ENCODE measurements at places on chromosomes 13 and 19.

DNA sequence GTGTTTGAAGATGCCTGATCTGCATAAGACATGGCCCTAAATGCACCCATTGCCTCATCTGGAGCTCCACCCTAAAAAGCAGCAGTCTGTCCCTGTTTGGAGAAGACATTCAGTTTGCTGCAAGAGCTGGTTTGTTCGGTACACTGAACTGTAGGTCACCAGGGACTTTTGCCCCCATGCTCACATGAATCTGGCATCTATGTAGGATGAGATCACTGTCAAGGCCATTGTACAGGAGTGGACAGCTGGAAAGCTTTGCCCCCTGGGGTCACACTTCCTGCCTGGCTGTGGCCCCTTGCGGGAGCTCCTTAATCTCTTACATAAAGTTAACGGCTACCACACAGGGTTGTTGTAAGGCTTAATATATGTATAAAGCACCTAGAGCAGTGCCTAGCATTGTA is 73.0 kb downstream of the IPO5 start:
- no peak for DNase-seq

DNA sequence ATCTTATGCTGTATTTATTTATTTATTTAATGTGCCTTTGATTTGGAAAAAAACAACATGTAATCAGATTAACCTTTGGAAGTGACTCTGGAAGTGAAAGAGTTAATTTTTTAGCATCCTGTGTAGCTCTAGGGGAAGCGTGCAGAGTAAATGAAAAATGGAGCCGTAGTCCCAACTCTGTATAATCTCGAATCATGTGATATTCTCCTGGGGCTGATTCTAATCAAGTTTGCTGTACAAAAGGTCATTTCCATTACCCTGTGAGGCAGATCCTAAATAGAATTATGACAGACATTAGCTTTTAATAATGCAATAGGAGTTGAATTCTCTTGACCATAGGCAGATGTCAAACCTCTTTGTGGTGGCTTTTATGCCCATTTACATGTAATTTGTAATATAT is 238.6 kb upstream of the CSNK1A1L start:
- DNase-seq, result no peak

GRCh38 chr13:40665126-40666044 is 1.1 kb downstream of the FOXO1 start:
- DNase-seq, result peak; percentile 22

GRCh38 chr19:21750586-21751128 is 16.7 kb downstream of the ZNF100 start:
- no peak for DNase-seq

GRCh38 chr19:28322491-28322890 is 890.5 kb downstream of the UQCRFS1 start:
- no peak for DNase-seq

DNA sequence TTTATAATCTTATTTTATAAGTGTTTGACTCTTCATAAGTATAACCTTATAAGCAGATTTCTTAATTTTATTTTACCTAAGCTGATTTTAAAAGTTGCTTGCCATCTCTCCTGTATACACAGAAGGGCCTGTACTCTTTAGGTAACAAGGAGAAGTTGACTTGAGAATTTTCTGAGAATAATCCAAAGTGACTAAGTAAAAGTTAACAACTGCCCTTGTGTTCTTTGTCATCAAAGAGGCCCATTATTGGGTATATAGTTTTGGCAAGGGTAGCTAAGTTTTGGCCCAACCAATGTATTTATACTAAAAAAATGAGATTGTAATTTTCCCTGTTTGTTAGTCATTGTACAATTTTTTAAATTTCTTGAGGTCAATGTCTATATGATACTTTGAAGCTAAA is 3.2 kb downstream of the LCP1 start:
- no peak for DNase-seq

DNA sequence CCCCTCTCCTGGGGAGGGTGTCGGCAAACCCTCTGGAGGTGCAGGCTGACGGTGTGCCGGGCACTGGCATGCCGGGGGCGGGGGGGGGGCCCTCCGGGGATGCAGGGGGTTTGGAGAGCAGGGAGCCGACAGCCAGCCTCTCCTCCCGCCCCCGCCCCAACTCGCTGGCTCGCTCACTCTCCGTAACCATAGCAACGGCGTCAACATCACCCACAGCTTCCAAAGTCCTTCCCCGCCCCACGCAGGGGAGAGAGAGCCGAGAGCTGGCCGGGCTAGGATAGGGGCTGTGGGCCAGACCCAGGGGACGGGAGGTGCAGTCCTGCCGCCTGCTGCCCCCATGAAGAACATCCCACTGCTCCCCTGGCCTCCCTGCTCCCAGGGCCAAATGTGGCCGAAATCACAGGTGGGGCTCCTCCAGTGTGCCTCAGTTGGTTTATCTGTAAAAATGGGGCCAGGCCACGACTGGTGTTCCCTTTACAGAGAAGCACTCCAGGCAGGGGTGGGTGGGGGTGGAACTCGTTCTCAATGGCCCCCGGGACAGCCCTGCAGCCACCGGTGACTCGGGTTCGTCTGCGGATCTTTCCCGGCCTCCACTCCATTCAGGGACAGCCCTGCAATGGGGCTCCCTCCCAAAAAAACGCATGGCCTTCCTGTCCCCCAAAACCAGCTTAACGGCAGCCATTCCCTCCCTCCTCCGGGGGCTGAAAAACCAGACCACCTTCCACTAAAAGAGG is 3.2 kb downstream of the KLF16 start:
- DNase-seq, result peak; percentile 73

DNA sequence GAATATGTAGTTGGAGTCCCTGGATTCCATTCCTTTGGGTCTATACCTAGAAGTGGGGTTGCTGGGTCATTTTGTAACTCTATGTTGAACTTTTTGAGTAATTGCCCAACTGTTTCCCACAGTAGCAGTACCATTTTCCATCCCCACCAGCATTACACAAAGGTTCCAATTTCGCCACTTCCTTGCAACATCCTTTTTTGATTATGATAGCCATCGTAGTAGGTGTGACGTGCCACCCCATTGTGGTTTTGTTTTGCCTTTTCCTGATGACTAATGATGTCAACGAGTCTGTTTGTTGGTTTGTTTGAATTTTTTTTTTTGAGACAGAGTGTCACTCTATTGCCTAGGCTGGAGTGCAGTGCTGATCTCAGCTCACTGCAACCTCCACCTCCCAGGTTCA is 3.3 kb upstream of the PEX11G start:
- DNase-seq, result no peak

GRCh38 chr19:45464852-45465441 is 2.8 kb upstream of the FOSB start:
- DNase-seq, result no peak

- no peak for DNase-seq
These were observed 98.7 kb downstream of the COL4A2 start for GRCh38 chr13:110405597-110406450.

- peak; percentile 87 for DNase-seq
These were observed 3.6 kb downstream of the LGALS7 start for GRCh38 chr19:38769635-38770211.

- peak; percentile 73 for DNase-seq
These were observed 1.2 kb downstream of the APLP1 start for GRCh38 chr19:35869327-35870123.

DNA sequence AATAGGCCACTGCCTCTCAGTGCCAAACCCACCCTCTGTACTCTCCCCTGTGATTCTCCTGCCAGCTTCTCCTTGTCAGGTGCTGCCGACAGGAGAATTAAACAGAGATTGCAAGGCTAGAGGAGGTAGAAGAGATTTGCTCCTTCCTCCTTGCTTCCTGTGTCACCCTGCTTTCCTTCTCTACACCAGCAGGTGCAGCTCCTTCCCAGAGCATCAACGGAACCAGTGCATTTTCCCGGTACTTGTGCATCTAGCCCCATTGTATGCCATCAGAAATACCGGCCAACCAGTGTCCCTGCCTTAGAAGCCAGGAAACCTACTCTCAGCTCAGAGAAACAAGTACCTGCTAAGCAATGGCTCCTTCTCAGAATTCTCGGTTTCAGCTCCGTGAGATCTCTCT is 253.2 kb downstream of the SUCLA2 start:
- no peak for DNase-seq

DNA sequence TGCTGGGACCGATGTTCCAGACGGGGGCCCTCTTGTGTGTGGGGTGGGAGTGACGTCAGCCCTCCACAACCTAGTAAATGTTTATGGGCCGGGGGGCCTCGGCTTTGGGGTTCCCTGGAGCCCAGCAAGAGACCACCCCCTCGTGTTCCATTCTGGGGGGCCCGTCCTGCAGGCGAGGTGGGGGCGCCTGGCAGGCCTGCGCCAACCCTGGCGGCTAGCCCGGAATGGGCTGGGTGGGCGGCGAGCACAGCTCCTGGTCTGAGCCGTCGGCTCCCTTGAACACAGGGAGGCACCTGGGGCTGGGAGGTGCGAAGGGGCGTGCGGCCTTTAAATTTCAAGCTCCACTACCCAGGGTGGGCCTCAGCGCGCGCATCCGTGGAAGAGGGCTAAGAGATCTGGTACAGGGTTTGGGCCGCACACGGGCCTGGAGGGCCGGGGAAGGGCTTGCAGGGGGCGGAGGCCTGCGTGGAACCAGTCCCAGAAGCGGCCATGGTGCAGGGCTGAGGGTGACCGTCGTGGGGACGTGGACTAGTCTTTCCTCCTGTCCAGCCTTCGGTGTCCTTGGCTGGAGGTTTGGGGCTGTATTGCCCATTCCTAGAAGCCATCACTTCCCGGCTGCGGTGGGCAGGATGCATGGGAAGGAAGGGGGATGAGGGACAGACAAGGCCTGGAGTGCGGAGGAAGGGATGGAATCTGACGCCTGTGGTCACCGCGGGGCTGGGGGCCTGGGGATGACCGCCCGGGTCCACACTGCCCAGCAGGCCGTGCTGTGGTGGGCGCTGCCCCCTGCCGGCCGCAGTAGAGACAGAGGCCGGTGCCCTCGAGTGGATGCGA is 11.4 kb downstream of the NDUFA11 start:
- peak; percentile 50 for DNase-seq

- DNase-seq, result no peak
These were observed 11.9 kb downstream of the MRPS12 start for GRCh38 chr19:38942471-38943181.

- DNase-seq, result no peak
These were observed 237.6 kb upstream of the IRS2 start for GRCh38 chr13:110023729-110024644.

- no peak for DNase-seq
These were observed 18.5 kb downstream of the PTPRS start for GRCh38 chr19:5321851-5322681.

DNA sequence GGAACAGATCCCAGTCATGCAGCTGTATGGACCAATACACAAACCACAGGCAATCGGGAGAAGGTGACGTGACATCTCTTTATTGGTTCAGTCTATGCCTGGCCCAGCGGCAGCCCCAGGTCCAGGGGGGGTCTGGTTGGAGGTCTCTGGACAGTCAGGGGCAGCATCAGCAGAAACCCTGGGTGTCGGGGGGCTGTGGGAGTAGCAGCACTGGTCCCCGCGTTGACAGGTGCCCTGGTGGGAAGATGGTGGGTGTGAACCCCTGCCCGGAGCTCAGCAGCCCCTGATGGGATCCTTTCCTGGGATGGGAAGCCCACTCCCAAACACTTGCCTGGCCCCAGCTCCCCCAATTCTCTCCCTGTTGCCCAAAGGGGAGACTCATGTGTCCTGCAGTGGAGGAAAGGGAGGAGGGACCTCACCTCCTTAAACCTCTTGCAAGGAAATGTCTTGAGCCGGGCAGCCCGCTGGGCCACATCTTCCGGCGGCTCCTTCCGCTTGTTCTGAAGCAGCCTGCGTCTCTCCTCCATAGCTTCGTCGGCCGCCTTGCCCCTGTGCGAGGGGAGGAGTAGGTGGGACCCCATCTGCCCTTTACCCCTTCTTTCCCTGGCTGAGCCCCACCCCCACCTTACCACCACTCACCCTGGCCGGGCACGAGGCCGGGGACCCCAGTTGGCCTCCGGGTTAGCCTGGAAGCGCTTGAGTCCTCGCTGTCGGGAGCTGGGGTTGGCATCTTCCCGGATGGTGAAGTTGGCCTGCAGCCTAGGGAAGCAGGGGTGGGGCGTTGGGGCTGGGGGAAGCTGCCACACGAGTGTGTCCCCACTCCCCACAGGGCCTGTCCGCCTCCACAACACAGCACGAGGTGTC is 2.4 kb upstream of the LYL1 start:
- no peak for DNase-seq

- DNase-seq, result peak; percentile 90
These were observed 4.6 kb upstream of the SIGLEC10 start for GRCh38 chr19:51422053-51422448.

All from mucosa of gallbladder (tissue), 1 donor.